Aorta (tissue), 5 donors: ENCODE measurements at places on chromosomes 2 and 18. TPM values are rescaled to one million over a fixed set of nuclear protein-coding genes. Genes with fewer than 3 reads are reported as not detected.

NCKAP5 gene
- 7.5 TPM for total RNA-seq

DNA sequence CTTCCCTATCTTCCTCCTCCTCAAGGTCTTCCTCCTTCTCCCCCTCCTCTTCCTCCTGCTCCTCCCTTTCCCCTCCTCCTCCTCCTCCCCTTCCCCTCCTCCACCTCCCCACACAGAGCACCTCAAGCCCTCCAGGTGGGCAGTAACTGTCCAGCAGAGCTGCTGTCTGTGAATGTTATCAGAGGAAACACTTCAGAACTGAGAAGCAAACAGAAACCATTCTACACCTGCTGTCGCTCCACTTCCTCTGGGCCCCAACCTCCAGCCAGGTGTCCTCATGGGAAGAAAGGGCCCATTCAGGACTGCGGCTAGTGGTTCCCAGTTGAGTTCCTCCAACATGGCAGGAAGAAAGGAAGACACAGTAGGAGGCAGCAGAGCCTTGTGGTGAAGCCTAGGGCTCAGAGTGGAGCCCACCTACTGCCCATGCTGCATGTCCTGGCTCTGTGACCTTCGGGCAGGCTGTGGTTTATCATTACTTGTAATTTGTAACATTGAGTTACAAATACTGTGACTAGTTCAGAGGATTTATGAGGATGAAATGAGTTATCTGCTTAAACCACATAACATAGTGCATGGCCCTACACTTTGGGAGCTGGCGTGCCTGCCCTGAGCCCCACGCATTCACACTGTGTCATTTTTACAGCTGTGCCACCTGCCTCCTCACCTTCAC is 165.9 kb upstream of the ID2 start:
- DNase-seq: no peak

APCDD1 gene
- 7.6 TPM for total RNA-seq

DNA sequence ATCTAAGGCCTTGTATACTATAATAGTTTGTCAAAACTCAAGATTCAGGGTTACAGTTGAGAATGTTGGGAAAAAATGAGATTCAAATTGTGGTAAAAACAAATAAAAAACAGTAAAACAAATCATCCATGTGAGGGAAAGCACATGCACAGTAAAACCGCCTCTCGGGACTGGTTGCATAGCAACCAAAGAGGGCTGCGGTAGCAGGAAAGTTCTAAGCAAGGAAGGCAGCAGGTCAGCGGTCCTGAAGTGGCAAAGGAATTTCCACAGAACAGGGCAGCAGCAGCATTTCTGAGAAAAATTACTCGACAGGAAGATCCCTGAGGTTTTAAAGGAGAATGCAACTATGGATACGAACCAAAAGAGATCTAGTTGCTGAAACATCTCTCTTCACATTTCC is 93.7 kb downstream of the DYNAP start:
- no peak for DNase-seq

AQP12A gene
- not detected for total RNA-seq

DNA sequence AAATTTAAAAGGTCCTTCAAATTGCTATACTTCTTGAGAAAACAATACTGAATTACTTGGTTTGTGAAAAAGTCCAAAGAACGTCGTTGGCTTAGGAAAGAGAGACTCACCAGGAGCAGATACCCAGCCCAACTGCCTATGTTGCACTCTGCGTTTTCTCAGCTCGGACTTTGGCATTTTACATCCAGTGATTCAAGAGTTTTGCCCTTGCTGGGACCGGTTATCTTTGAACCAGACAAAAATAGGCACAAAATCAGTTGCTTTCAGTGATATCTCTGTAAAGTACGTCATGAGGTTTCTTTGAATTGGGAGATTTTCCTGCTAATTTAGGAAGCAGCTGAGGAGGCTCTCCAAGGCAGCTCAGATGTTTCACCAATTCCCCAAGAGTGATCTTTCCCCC is 29.3 kb downstream of the FHOD3 start:
- no peak for DNase-seq
